ENCODE measurements at places on chromosomes 12 and 14. TPM values are rescaled to one million over a fixed set of nuclear protein-coding genes. Genes with fewer than 3 reads are reported as not detected.

GRCh38 chr12:21819236-21819635, 44.7 kb upstream of the KCNJ8 start:
- no peak overlapping the region for H3K4me3 ChIP-seq
- no peak for DNase-seq
- H3K36me3 ChIP-seq = no peaks in the 10 kb centered on the region

- H3K4me3 ChIP-seq = no peak overlapping the region
- H3K27ac ChIP-seq = no peak overlapping the region
- no peaks in the 10 kb centered on the region for H3K27me3 ChIP-seq
- DNase-seq = no peak
- H3K4me1 ChIP-seq = no peaks in the 10 kb centered on the region
These were observed 335.7 kb downstream of the BMP4 start for GRCh38 chr14:53620890-53621289.

- H3K4me1 ChIP-seq = no peaks in the 10 kb centered on the region
- no peak overlapping the region for H3K27ac ChIP-seq
- H3K4me3 ChIP-seq = no peak overlapping the region
- H3K36me3 ChIP-seq = no peaks in the 10 kb centered on the region
- DNase-seq = no peak
These were observed 126.7 kb downstream of the EPS8 start for GRCh38 chr12:15662303-15662980.

- peak overlapping the region; percentile 55 for H3K27ac ChIP-seq
- H3K27me3 ChIP-seq = no peaks in the 10 kb centered on the region
- H3K4me1 ChIP-seq = peaks cover 64% of the 10 kb centered on the region
- H3K4me3 ChIP-seq = peak overlapping the region; percentile 91
These were observed 1.6 kb downstream of the NAB2 start for GRCh38 chr12:57090490-57090889.

The C12orf54 gene
- total RNA-seq = not detected

The MIPOL1 gene
- total RNA-seq = 0.14 TPM

DNA sequence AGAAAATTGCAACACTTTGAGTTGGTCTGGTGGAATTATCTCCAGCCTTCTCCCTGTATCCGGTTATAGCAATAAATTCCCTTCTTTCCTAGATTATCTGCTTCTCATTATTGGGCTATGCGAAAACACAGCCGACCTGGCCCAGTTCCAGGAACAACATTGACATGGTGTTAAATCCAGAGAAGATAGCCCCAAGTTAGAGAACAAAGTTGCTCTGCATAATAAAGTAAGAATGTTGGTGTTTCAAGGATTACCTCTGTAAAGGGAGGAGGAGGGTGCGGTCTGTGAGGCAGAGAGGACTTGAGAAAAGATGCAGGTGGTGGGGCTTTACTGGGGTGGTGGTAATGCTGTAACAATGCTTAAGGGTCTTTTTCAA, 12.1 kb downstream of the TCL1A start:
- H3K4me3 ChIP-seq = no peak overlapping the region
- H3K27me3 ChIP-seq = peaks cover 30% of the 10 kb centered on the region
- DNase-seq = no peak
- no peak overlapping the region for H3K27ac ChIP-seq
